ENCODE measurements at places on chromosomes 5 and 9.
A peak's percentile ranks its signal among the peaks of the same experiment; 100 is the strongest.

- no peaks in the 10 kb centered on the region for H3K27me3 ChIP-seq
- H3K4me1 ChIP-seq: no peaks in the 10 kb centered on the region
- H3K27ac ChIP-seq: no peak overlapping the region
- H3K4me3 ChIP-seq: no peak overlapping the region
Measured at GRCh38 chr9:17587113-17587512, 8.2 kb downstream of the SH3GL2 start.

DNA sequence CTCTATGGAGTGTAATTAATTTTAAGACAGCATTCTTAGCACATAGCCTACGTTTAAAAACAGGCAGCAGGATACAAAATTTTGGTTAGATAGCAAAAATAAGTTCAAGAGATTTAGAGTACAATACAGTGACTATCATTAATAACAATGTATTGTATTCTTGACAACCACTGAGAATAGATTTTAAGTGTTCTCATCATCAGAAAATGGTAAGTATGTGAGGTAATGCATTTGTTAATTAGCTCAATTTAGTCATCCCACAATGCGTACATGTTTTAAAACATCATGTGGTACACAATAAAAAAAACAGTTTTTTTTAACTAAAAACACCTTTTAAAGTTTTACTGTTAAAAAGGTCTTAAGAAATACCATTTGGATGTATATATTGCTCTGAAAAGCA, 94.2 kb downstream of the MUSK start:
- H3K27me3 ChIP-seq: no peaks in the 10 kb centered on the region
- H3K4me3 ChIP-seq: no peak overlapping the region
- H3K4me1 ChIP-seq: no peaks in the 10 kb centered on the region
- no peak overlapping the region for H3K27ac ChIP-seq

GRCh38 chr5:67066815-67067214, 129.8 kb downstream of the CD180 start:
- no peak overlapping the region for H3K27ac ChIP-seq
- H3K4me3 ChIP-seq: no peak overlapping the region
- peaks cover 5% of the 10 kb centered on the region for H3K4me1 ChIP-seq
- no peak for DNase-seq
- H3K27me3 ChIP-seq: no peaks in the 10 kb centered on the region

DNA sequence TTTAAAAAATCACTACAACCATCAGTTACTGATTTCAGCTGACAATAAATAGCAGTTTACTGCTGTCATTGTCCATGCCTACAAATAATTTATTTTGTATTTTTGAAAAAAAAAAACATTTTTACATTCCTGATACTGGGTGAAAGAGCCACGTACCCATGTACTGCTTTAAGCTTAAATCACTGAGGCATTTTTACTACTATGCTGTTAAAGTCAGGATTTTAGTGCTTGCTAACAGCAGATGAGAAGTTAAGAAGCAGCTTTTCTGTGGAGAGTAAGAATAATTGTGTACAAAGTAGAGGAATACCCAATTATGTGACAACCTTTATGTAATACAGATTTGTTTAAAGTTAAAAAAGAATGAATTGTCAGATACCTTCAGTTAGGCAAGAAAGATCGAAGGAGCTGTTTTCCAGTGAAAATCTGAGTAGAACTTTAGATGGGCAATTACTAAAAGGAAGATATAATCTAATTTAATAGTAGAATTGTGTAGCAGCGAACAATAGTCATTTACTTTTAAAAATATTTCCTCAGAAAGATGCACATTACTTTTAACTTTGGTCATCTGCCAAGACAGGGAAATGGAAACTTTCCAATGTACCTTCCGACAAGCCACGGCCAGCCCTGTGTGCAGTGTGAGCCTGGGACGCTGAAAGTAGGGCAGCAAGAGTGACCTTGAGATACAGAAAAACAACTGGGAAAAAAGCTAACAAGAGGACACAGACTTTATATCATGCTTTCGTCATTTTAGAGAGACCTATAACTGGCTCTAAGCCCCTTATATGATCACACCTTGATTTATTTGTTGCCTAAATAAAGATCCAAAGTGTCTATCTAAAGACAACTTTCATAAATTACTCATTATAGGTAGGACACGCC, 39.9 kb downstream of the RHOBTB3 start:
- no peaks in the 10 kb centered on the region for H3K27me3 ChIP-seq
- H3K36me3 ChIP-seq: no peaks in the 10 kb centered on the region
- H3K27ac ChIP-seq: no peak overlapping the region
- no peak for DNase-seq
- no peaks in the 10 kb centered on the region for H3K4me1 ChIP-seq

- no peak overlapping the region for H3K4me3 ChIP-seq
- H3K4me1 ChIP-seq: peaks cover 2% of the 10 kb centered on the region
- no peaks in the 10 kb centered on the region for H3K27me3 ChIP-seq
- peaks cover 13% of the 10 kb centered on the region for H3K36me3 ChIP-seq
- no peak overlapping the region for H3K27ac ChIP-seq
Measured at GRCh38 chr9:93679536-93680442, 103.4 kb downstream of the PHF2 start.

DNA sequence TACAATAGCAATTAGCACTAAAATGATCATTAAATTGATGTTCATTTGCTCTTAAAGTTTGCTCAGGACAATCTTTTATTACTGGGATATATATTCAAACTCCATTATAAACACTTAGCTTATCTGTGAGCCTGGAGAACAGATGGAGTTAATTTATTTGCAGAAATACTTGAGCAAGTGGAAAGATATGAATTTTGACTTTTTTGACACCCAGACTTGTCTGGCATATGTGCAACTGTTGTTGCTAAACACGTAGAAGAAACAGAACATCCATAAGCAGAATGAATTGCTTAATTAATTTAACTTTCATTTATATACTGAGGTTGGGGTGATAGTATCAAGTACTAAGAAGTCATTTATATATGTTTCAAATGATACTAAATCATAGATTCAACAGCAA, 820.7 kb upstream of the TYRP1 start:
- no peak for DNase-seq
- H3K4me3 ChIP-seq: no peak overlapping the region
- H3K27ac ChIP-seq: no peak overlapping the region

DNA sequence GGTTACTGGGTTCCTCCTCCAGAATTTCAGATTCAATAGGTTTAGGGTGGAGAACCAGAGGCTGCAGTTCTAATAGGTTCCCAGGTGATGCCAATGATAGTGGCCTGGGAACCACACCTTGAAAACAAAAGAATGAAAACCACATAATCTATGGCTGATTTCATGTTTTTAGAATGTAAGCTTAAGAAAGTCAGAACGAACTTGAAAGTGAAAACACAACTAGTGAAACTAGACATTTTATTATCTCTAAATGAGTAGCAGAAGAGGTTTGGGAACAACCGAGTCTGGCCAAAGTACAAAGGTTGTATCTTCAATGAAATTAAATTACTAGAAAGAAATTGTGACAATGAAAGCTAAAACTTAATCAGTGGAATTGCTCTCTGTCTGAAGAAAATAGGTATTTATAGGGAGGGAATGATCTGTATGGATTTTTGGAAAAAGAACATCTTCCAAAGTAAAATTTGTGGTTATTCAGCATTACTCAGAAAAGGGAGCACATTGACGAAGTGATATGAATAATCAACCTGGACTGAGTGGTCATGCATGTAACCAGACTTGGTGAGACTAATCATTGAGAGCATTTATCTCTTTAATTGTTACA, 24.9 kb upstream of the CEP120 start:
- peak overlapping the region; percentile 55 for H3K27ac ChIP-seq
- peak overlapping the region; percentile 39 for H3K4me3 ChIP-seq
- H3K27me3 ChIP-seq: no peaks in the 10 kb centered on the region
- DNase-seq: no peak
- peaks cover 10% of the 10 kb centered on the region for H3K4me1 ChIP-seq

- H3K27ac ChIP-seq: no peak overlapping the region
- peaks cover 3% of the 10 kb centered on the region for H3K4me1 ChIP-seq
- H3K36me3 ChIP-seq: peaks cover 2% of the 10 kb centered on the region
- H3K27me3 ChIP-seq: peaks cover 6% of the 10 kb centered on the region
- no peak overlapping the region for H3K4me3 ChIP-seq
Measured at GRCh38 chr5:76622076-76622475, 1.1 kb downstream of the F2RL2 start.

GRCh38 chr9:27335075-27335474, 38.1 kb upstream of the EQTN start:
- peaks cover 14% of the 10 kb centered on the region for H3K4me1 ChIP-seq
- no peaks in the 10 kb centered on the region for H3K27me3 ChIP-seq
- no peak overlapping the region for H3K27ac ChIP-seq
- H3K36me3 ChIP-seq: peaks cover 8% of the 10 kb centered on the region
- no peak overlapping the region for H3K4me3 ChIP-seq
- no peak for DNase-seq

GRCh38 chr5:179803651-179804554, 2.8 kb downstream of the MGAT4B start:
- H3K27ac ChIP-seq: peak overlapping the region; percentile 88
- peaks cover 26% of the 10 kb centered on the region for H3K4me1 ChIP-seq
- peak overlapping the region; percentile 12 for H3K4me3 ChIP-seq
- H3K36me3 ChIP-seq: peaks cover 6% of the 10 kb centered on the region
- DNase-seq: no peak
- H3K27me3 ChIP-seq: no peaks in the 10 kb centered on the region

DNA sequence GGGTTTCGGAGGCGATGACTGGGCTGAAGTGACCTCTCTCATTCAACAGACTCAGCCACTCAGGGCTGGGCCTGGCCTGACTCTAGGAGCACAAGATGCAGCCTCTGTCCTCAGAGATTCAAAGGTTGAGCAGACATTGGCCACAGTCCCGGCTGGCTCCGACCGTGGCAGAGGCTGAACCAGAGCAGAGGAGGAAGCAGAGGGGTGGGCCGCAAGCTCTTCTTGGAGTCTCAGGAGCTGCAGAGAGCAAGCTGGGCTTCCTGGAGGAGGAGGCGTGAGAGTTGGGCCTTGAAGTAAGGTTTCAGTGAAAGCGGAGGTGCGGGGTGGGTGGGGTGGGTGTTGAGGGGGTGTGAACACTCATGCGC, 37.6 kb downstream of the ALG2 start:
- no peaks in the 10 kb centered on the region for H3K27me3 ChIP-seq
- peaks cover 41% of the 10 kb centered on the region for H3K4me1 ChIP-seq
- DNase-seq: no peak
- H3K36me3 ChIP-seq: no peaks in the 10 kb centered on the region
- H3K27ac ChIP-seq: peak overlapping the region; percentile 82

- H3K36me3 ChIP-seq: no peaks in the 10 kb centered on the region
- no peak for DNase-seq
- H3K4me3 ChIP-seq: no peak overlapping the region
- no peak overlapping the region for H3K27ac ChIP-seq
Measured at GRCh38 chr9:1208157-1208556, 158.0 kb downstream of the DMRT2 start.

GRCh38 chr5:177070536-177071191, 16.1 kb upstream of the FGFR4 start:
- peak; percentile 34 for DNase-seq
- H3K4me3 ChIP-seq: peak overlapping the region; percentile 79
- no peaks in the 10 kb centered on the region for H3K27me3 ChIP-seq
- peaks cover 31% of the 10 kb centered on the region for H3K4me1 ChIP-seq
- peak overlapping the region; percentile 87 for H3K27ac ChIP-seq

DNA sequence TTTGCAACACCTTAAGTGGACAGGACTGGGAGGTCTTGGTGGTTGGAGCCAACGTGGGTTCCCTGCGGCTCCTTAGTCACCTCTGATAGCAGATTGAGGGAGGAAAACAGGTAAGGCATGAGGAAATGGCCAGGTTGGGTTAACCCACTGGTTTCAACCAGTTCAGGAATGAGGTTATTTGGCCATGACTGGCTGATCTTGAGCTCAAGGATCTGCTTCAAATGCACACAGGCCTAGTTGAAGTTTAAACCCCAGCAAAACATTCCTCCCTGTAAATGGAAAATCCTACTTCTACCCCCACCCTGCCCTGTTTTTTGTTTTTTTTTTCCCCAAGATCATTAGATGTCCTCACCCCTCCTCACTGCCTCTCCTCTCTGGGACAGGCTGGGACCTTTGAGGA, 3.2 kb upstream of the NUP214 start:
- no peak for DNase-seq
- no peak overlapping the region for H3K4me3 ChIP-seq
- H3K27ac ChIP-seq: no peak overlapping the region
- H3K36me3 ChIP-seq: no peaks in the 10 kb centered on the region
- H3K4me1 ChIP-seq: peaks cover 10% of the 10 kb centered on the region
- H3K27me3 ChIP-seq: peaks cover 7% of the 10 kb centered on the region

DNA sequence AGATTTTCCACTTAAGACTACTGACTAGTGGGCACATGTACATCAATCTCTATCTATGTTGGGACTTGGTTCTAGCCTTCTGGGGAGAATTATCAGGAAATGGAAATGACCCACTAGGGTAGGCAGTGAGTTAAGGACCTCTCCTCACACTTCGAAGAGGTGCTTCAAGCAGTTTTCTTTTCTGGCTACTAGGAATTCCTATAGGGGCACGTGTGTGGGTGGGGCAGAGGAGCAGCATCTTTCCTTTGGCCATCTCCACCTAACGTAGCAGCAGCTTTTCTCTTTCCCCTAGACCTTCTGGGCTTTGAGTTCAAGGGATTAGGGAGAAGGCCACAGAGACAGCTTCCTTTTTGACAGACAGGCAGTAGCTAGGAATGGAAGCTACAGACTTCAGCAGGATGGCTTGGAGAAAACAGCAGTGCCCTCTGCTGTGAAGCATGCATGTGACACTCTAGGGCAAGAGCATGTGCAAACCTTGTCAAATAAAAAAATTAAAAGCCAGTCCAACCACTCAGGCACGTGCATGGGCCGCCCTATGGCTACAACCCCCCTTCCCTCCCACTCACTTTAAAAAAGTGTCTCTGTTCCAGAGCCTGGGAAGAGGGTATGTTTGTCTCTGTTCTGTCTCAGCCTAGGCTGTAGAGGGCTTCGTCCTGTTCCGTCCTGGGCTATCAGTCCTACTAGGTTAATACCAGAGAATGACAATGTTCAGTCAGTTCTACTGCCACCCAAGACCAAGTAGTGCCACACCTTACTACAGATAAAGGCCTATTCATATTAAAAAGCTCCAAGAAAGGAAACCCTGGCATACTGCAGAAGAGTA, 8.7 kb upstream of the GFRA3 start:
- H3K36me3 ChIP-seq: no peaks in the 10 kb centered on the region
- no peak for DNase-seq
- peaks cover 4% of the 10 kb centered on the region for H3K4me1 ChIP-seq
- H3K27ac ChIP-seq: no peak overlapping the region
- no peaks in the 10 kb centered on the region for H3K27me3 ChIP-seq

DNA sequence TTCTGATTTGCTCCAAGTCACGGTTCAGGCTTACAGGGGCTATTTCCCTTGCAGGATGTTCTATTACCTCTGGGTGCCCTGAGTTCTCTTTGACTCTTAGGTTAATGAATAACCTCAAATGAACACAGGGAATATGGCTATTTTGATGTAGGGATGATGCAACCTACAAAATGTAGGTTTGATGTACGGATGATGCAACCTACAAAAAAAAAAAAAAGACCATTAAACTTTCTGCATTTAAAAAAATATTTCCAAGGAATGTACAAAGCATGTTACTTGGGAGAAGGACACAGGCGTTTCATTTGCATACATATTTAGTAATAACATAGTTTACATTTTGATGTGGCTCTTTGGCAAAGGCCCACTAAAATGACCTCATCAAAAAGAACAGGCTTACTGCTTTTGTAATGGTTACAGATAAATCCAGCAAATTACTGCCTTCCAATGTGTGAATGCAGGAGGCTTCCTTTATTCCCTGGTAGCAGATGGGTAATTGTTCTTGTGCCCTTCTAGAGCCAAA, 36.3 kb downstream of the ZNF474 start:
- H3K4me3 ChIP-seq: no peak overlapping the region
- H3K4me1 ChIP-seq: no peaks in the 10 kb centered on the region
- H3K27ac ChIP-seq: no peak overlapping the region
- H3K27me3 ChIP-seq: peaks cover 4% of the 10 kb centered on the region
- DNase-seq: no peak

Measured in memory B cell (primary cell).